ENCODE measurements at places on chromosomes 2 and 18. TPM values are rescaled to one million over a fixed set of nuclear protein-coding genes. Genes with fewer than 3 reads are reported as not detected.
A peak's percentile ranks its signal among the peaks of the same experiment; 100 is the strongest.

- H3K4me3 ChIP-seq, result no peak overlapping the region
- no peak overlapping the region for H3K27ac ChIP-seq
- no peaks in the 10 kb centered on the region for H3K36me3 ChIP-seq
Measured at GRCh38 chr18:3103576-3103975, 90.6 kb upstream of the LPIN2 start.

- DNase-seq, result peak; percentile 34
- no peak overlapping the region for H3K4me3 ChIP-seq
- H3K4me1 ChIP-seq, result no peaks in the 10 kb centered on the region
- H3K27ac ChIP-seq, result no peak overlapping the region
Measured at GRCh38 chr2:70702711-70703395, 65.1 kb downstream of the ADD2 start.

- no peak overlapping the region for H3K27ac ChIP-seq
- no peak for DNase-seq
- peaks cover 23% of the 10 kb centered on the region for H3K4me1 ChIP-seq
- no peak overlapping the region for H3K4me3 ChIP-seq
- no peaks in the 10 kb centered on the region for H3K36me3 ChIP-seq
Measured at GRCh38 chr2:71461304-71461671, 7.9 kb downstream of the DYSF start.

DNA sequence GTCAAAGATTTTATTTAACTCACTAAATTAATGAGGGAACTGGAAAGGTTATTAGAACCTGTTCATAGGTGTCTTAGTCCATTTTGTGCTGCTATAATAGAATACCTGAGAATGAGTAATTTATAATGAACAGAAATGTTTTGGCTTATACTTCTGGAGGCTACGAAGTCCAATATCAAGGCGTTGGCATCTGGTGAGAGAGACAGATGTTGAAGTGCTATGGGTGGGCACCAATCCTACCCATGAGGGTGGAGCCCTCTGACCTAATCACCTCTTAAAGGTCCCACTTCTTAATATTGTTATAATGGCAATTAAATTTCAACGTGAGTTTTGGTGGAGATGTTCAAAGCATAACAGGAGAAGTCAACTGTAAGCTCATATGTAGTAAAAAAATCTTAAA is 5.1 kb downstream of the RPIA start:
- H3K27ac ChIP-seq, result no peak overlapping the region
- peaks cover 20% of the 10 kb centered on the region for H3K36me3 ChIP-seq
- peaks cover 38% of the 10 kb centered on the region for H3K4me1 ChIP-seq
- no peak for DNase-seq
- no peaks in the 10 kb centered on the region for H3K27me3 ChIP-seq

GRCh38 chr2:102592601-102593000 is 26.8 kb upstream of the SLC9A2 start:
- H3K27ac ChIP-seq, result no peak overlapping the region
- H3K4me3 ChIP-seq, result no peak overlapping the region
- H3K4me1 ChIP-seq, result peaks cover 14% of the 10 kb centered on the region
- DNase-seq, result no peak

DNA sequence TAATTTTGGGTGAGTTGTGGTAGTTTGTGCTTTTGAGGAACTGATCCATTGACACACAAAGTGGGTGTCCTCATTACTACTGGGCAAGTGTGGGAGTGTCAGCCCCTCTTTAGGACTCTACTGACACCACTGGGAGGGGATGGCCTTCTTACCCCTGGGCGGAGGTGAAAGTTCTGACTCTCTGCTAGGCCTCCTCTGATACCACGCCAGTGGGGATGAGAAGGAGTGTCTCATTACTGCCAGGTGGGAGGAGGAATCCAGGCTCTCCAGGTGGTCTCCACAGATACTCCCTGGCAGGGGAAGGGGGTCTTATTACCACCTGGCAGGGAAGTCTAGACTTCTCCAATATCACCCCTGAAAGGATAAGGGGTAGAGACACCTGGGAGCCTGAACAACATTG is 9.1 kb downstream of the LCLAT1 start:
- no peaks in the 10 kb centered on the region for H3K27me3 ChIP-seq
- peaks cover 3% of the 10 kb centered on the region for H3K36me3 ChIP-seq
- DNase-seq, result no peak
- no peak overlapping the region for H3K4me3 ChIP-seq

- no peak for DNase-seq
- no peaks in the 10 kb centered on the region for H3K36me3 ChIP-seq
- H3K4me1 ChIP-seq, result peaks cover 25% of the 10 kb centered on the region
Measured at GRCh38 chr2:6771634-6772611, 93.8 kb downstream of the CMPK2 start.

DNA sequence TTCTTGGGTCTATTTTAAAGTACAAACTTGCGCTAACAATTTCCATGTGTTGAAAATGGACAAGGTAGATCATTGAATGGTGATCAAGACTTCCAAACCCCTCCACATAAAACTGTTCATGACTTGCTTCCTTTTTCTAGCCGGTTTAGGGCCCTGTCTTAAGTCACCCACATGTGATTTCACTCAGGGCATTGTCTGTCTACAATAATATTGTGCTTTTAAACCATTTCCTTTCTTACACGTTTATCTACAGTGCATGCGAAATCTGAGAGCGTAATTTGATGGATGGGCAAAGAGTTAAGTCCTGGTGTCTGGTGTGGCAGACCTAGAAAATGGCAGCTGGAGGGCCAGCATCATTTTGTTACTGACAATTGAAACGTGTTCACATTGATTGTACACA is 2.0 kb upstream of the ZNF516 start:
- H3K27ac ChIP-seq, result no peak overlapping the region
- peak overlapping the region; percentile 96 for H3K4me3 ChIP-seq
- DNase-seq, result no peak
- H3K36me3 ChIP-seq, result no peaks in the 10 kb centered on the region

Gene DAW1
- not detected for total RNA-seq

Gene GLI2
- 28.6 TPM for total RNA-seq

Gene NT5DC4
- total RNA-seq, result not detected

Gene NXPH2
- total RNA-seq, result 1.1 TPM
